Esophagus squamous epithelium (tissue), 5 donors: ENCODE measurements at places on chromosomes 2 and 18. TPM values are rescaled to one million over a fixed set of nuclear protein-coding genes. Genes with fewer than 3 reads are reported as not detected.
A peak's percentile ranks its signal among the peaks of the same experiment; 100 is the strongest.

GRCh38 chr2:179260224-179260623 lies 4.4 kb downstream of the SESTD1 start:
- H3K4me3 ChIP-seq: no peak overlapping the region
- H3K36me3 ChIP-seq: no peaks in the 10 kb centered on the region
- H3K4me1 ChIP-seq: peaks cover 13% of the 10 kb centered on the region
- no peaks in the 10 kb centered on the region for H3K27me3 ChIP-seq
- DNase-seq: no peak

- no peak for DNase-seq
- H3K27me3 ChIP-seq: no peaks in the 10 kb centered on the region
- no peak overlapping the region for H3K4me3 ChIP-seq
Measured at GRCh38 chr2:175017618-175018414, 12.6 kb upstream of the CHN1 start.

- H3K27ac ChIP-seq: no peak overlapping the region
- no peaks in the 10 kb centered on the region for H3K4me1 ChIP-seq
- no peak overlapping the region for H3K4me3 ChIP-seq
- no peaks in the 10 kb centered on the region for H3K27me3 ChIP-seq
- DNase-seq: no peak
- no peaks in the 10 kb centered on the region for H3K36me3 ChIP-seq
Measured at GRCh38 chr18:59461171-59461570, 102.1 kb upstream of the LMAN1 start.

DNA sequence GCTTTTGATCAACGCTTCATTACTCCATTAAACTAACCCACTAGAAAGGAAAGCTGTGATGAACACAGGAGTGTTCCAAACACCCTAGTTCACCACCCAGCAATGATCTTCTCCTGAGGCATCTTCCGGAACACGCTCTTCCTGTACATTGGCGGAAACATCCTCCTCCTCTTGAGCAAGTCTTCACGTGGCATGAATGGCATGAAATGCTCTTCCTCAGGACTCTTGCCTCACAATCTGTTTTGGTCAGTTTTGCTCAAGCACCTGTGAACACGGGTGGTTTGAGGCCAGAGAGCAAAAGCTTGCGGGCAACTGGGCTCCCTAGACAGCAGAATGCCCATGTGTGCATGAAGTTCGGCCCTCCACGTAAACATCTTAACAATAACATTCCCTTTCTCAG lies 734.2 kb upstream of the SALL3 start:
- H3K27ac ChIP-seq: no peak overlapping the region
- H3K36me3 ChIP-seq: no peaks in the 10 kb centered on the region
- no peaks in the 10 kb centered on the region for H3K27me3 ChIP-seq
- no peak overlapping the region for H3K4me3 ChIP-seq
- DNase-seq: no peak
- H3K4me1 ChIP-seq: peaks cover 8% of the 10 kb centered on the region

- no peaks in the 10 kb centered on the region for H3K36me3 ChIP-seq
- H3K27ac ChIP-seq: no peak overlapping the region
- no peaks in the 10 kb centered on the region for H3K4me1 ChIP-seq
- no peaks in the 10 kb centered on the region for H3K27me3 ChIP-seq
Measured at GRCh38 chr2:180289627-180290026, 282.5 kb upstream of the CWC22 start.

The CDKL4 gene
- not detected for total RNA-seq

DNA sequence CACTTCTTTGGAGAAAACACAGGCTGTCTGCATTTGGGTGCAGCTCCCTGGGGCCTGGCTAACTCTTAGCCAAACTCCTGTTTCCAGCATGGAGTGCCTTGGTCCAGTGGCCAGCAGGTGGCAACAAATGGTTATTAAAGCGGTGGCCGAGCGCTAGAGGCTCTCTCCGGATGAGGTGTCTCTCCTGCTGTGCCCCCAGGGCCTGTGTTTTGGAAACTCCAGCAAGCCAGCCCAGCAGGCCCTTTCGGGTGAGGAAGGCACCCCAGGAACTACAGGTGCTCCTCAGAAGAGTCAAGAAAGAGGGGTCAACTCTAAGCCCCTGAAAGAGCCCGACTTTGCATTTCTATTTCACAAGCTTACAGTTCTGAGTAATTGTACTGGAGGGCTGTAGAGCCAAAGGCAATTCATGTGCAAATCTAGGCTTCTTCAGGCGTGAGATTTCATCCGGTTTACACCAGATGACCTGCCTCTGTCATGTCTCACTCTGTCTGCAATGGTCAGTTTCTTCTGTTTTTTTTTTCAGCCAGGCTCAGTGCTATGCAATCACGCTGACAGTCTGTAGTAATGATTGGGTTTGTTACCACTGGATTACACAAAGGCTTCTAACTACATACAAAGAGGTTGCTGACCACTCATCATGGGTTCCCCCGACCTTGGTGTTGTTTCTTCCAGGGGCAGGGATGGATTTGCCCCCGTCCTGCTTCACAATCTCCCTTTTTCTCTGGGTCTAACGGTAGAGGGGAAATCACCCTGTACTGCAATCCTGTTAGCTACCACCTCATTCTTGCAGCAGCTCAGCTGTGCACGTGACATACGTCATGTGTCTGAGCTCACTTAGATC lies 7.6 kb upstream of the CHRNA1 start:
- H3K36me3 ChIP-seq: no peaks in the 10 kb centered on the region
- no peaks in the 10 kb centered on the region for H3K27me3 ChIP-seq
- H3K27ac ChIP-seq: no peak overlapping the region
- H3K4me1 ChIP-seq: peaks cover 14% of the 10 kb centered on the region
- DNase-seq: no peak
- H3K4me3 ChIP-seq: no peak overlapping the region

GRCh38 chr2:82730811-82731210 lies 1728.3 kb downstream of the SUCLG1 start:
- H3K36me3 ChIP-seq: no peaks in the 10 kb centered on the region
- H3K27ac ChIP-seq: no peak overlapping the region
- no peaks in the 10 kb centered on the region for H3K27me3 ChIP-seq

- peak overlapping the region; percentile 23 for H3K4me3 ChIP-seq
- peaks cover 12% of the 10 kb centered on the region for H3K4me1 ChIP-seq
- no peaks in the 10 kb centered on the region for H3K27me3 ChIP-seq
- DNase-seq: no peak
- H3K36me3 ChIP-seq: no peaks in the 10 kb centered on the region
Measured at GRCh38 chr18:805008-805754, 6.9 kb downstream of the YES1 start.

DNA sequence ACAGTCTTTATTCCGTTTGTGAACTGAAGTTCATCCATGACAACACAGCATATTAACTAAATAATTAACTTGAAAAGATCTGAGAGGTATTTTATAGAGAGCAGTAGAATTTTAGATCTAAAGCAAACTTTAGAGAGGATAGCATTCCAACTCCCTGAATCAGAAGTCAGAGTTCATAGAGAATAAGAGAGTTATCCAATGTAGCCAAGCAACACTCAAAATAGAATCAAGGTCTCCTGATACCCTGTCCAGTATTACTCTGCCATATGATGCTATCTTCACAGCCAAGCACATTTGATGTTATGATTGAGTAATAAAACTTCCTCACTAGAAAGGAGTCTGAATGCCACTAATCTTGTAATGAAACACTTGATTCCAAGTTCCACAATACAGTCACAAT lies 55.5 kb downstream of the RIT2 start:
- no peak overlapping the region for H3K4me3 ChIP-seq
- DNase-seq: no peak
- H3K27ac ChIP-seq: no peak overlapping the region
- H3K36me3 ChIP-seq: no peaks in the 10 kb centered on the region
- H3K4me1 ChIP-seq: no peaks in the 10 kb centered on the region
- no peaks in the 10 kb centered on the region for H3K27me3 ChIP-seq

DNA sequence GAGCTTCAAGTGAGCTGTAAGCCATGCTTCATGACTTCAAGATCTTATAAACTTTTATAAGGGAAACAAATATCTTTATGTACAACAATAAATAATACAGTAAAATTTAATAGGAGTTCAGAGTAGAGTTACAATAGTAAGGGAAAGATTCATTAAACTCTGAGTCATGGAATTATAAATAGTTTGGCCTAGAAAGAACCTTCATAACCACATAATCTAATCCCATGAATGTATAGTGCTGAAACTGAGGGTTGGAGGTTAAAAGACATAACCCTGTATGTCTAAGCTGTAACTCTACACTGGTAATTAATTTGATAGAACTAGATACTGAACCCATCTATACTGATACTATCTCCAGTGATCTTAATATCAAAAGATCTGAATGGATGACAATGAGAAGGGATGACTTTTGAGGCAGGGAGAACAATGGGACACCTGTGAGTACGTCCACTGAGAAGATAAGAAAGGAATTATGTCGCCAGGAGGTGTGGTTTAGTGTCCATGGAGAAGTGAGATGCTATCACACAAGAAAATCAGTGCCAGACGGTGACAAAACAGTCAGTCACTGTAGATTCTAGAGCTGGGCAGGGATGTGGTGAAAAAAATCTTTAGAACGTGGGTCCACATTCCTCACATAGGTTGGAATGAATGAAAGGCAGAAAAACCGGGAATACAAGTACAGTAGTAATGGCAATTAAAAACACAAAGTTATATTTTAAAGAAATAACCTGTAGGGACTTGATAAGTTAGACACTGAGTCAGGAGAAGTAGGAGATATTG lies 1.1 kb downstream of the IL1F10 start:
- H3K36me3 ChIP-seq: no peaks in the 10 kb centered on the region
- peaks cover 7% of the 10 kb centered on the region for H3K4me1 ChIP-seq
- no peak overlapping the region for H3K4me3 ChIP-seq
- no peaks in the 10 kb centered on the region for H3K27me3 ChIP-seq

- H3K27me3 ChIP-seq: no peaks in the 10 kb centered on the region
- H3K4me1 ChIP-seq: peaks cover 9% of the 10 kb centered on the region
- H3K36me3 ChIP-seq: no peaks in the 10 kb centered on the region
- H3K27ac ChIP-seq: peak overlapping the region; percentile 9
- no peak overlapping the region for H3K4me3 ChIP-seq
- no peak for DNase-seq
Measured at GRCh38 chr2:8310557-8311455, 371.1 kb upstream of the ID2 start.

DNA sequence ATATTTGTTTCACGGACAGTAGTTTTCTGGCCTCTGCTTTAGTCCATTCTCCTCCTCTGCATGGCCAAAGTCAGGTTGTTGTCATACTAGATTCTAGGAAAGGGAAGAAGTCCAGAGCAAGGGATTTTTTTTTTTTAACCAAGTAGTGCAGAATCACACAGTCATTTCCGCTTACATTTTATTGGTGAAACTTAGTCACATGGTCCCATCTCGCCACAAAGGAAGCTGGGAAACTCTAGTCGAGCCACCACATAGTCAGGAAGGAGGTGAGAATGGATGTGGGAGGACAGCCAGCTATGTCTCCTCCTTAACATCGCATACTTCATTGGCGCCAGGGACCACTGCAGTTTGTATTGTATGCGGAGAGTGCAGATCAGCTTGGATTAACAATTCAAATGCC lies 10.4 kb downstream of the HRH4 start:
- peaks cover 9% of the 10 kb centered on the region for H3K4me1 ChIP-seq
- no peak overlapping the region for H3K27ac ChIP-seq
- DNase-seq: no peak

- no peaks in the 10 kb centered on the region for H3K36me3 ChIP-seq
- no peaks in the 10 kb centered on the region for H3K27me3 ChIP-seq
- peak overlapping the region; percentile 18 for H3K4me3 ChIP-seq
- H3K27ac ChIP-seq: peak overlapping the region; percentile 54
- H3K4me1 ChIP-seq: peaks cover 33% of the 10 kb centered on the region
- DNase-seq: no peak
Measured at GRCh38 chr2:172465417-172466334, 38.3 kb downstream of the ITGA6 start.

DNA sequence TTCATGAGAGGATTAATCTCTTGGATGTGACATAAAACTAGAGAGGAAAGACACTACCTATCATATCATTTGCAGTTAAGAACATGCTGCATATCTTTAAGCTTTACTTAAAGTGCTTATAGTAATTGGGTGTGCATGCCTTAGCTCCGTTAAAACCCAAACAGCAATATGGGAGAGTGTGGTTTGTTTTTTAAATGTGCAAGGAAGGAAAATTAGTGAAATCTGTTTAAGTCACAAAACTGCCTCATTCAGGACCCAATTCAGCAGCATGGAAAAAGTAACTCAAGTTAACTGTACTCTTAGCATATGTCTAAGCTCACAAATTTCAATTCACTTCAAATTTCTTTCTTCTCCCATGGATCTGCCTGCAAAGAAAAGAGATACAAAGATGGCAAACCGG lies 182.2 kb downstream of the ARHGAP15 start:
- no peak overlapping the region for H3K4me3 ChIP-seq
- H3K4me1 ChIP-seq: no peaks in the 10 kb centered on the region
- DNase-seq: no peak

The PECR gene
- 1.5 TPM for total RNA-seq

DNA sequence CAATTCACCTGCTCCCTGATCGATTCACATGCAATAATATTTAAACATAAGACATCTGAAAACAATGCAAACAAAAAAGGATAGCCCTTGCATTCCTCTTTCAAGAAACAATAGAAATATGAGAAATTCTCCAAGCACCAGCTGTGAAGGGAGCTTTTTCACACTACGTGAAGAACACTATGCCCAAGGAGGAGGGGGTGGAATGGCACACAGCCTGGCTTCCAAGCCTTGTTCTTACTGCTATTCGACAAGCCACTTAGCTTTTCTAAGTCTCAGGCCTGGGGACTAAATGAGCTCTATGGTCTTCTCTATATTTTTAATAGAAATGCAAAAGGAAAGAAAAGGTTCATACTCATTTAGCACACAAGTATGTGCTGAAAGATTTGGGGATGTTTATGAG lies 92.2 kb upstream of the CHRNA1 start:
- H3K4me1 ChIP-seq: no peaks in the 10 kb centered on the region
- no peaks in the 10 kb centered on the region for H3K36me3 ChIP-seq
- no peak for DNase-seq
- H3K4me3 ChIP-seq: no peak overlapping the region
- no peak overlapping the region for H3K27ac ChIP-seq
- H3K27me3 ChIP-seq: no peaks in the 10 kb centered on the region

The ABCA12 gene
- total RNA-seq: 4.8 TPM

DNA sequence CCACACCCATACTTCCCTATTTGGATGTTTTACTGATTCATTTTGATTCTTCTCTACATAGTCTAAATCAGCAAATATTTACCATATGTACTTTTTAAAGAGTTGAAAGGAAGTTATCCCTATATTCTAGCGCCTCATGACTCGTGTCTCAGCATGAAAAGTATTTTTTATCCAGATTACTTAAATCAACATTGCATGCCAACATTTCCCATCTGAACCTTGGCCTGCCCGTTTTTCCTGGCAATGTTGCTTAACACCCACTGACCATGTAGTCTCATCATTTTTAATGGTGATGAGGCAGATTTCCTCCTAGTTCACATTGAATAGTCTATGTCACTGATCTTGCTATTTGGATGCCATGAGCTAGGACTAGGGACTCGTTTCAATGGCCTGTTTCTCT lies 13.2 kb upstream of the SCYGR5 start:
- no peak overlapping the region for H3K4me3 ChIP-seq
- H3K4me1 ChIP-seq: peaks cover 6% of the 10 kb centered on the region
- H3K36me3 ChIP-seq: no peaks in the 10 kb centered on the region
- H3K27ac ChIP-seq: no peak overlapping the region
- H3K27me3 ChIP-seq: no peaks in the 10 kb centered on the region
- DNase-seq: no peak
